ENCODE measurements at places on chromosomes 3 and 15.

- no peak for DNase-seq
Observed at GRCh38 chr3:26752466-26752865, 129.9 kb downstream of the LRRC3B start.

DNA sequence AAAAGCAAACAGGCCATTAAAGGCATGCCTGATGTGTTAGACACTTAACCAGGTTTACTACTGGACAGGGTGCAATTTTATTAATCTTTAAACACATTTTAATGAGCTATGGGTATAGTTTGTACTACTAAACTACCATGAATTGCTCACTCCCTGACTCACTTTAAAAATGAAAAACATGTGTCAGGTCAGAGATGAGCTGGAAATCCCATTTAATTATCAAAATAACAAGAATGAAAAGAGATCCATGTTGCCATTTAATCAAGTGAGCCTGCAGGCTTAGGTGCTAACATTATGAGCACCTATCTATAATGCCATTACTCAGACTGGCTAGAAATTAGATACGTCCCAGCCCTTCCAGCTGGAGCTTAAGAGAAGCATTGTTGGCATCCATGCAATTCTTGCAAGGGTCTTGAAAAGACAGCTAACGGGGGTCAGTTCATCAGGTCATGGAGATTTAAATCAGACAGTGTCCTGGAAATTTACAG lies 224.4 kb downstream of the THRB start:
- DNase-seq: no peak

DNA sequence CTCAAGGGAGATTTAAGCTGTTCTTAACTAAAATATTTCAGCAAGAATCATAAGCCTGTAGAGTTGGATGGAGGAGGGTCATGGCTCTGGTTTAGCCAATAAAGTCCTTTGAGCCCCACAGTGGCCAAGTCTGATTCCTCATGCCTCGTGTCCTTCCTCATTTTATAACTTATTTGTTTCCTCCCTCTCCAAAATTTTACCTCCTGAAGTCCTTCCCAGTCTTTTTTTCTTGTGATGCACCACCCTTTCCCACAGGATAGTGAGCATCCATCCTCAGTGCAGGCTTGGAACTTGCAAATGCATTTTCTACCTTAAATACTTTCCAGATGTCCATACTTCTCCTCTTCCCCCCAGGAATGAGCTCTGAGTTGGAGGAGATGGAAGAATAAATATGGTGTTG lies 162.7 kb upstream of the AGTR1 start:
- no peak for DNase-seq

GRCh38 chr3:177523067-177523675 lies 325.9 kb upstream of the TBL1XR1 start:
- DNase-seq: peak; percentile 28
